Cardiac septum (tissue), 1 donor: ENCODE measurements at places on chromosomes 3 and 15. TPM values are rescaled to one million over a fixed set of nuclear protein-coding genes. Genes with fewer than 3 reads are reported as not detected.

- no peak for DNase-seq
Observed at GRCh38 chr3:129341331-129342141, 62.9 kb downstream of the HMCES start.

GRCh38 chr3:48798998-48799397, 48.7 kb downstream of the PRKAR2A start:
- no peak for DNase-seq

DNA sequence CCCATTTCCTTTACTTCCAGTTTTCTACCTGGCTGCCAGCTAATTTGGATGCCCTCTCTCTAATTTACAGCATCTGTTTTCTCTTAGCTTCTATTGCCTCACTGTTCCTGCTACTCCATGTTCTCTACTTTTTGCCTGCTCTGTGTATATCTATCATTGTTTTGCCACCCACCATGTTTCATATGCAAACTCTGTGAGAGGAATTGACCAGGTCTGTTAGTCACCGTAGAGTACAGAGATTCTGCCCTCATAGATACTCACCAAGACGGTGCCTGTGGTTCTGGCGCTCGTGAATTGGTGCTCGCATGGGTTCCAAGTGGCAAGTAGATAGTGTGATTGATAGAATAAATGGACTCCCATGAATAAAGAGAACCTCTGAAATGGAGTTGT, 288.8 kb downstream of the CNTN6 start:
- no peak for DNase-seq

DNA sequence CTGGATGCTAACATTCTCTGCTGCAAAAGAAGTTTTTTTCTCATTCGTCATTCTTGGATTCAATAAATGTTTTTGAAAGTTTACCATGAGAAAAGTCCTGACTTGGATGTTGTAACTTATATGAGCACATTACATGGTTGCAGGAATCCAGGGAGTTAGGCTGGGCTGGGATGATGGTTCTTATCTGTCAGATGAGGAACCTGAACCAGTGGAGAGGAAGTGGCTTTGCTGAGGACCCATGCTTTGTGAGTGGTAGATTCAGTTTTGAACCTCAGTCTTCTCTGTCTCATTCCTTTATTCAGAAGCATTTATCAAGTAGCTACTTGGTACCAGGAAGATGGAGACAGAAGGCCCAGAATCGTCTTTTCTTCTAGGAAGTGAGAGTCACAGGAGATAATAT, 3.7 kb upstream of the GASK1A start:
- DNase-seq, result no peak

- no peak for DNase-seq
Observed at GRCh38 chr15:71891026-71891425, 80.7 kb downstream of the NR2E3 start.

DNA sequence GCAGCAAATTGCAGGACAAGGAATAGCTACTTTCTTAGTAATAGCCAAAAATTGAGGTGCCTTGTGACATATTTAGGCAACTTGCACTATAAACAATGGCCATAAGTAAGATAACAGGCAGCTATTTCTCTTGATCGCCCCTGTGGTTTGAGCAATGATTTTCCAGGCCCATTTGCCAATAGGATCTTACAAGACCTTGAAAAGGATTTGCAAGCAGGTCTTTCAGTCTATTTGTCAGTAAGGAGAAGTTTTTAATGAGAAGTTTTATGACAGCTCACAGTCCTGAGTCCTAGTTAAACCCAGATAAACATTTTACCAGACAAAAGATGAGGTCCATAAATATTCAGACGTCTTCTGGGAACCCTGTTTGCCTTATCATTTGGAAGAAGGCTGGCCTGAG, 645.5 kb downstream of the RBMS3 start:
- DNase-seq, result no peak

DNA sequence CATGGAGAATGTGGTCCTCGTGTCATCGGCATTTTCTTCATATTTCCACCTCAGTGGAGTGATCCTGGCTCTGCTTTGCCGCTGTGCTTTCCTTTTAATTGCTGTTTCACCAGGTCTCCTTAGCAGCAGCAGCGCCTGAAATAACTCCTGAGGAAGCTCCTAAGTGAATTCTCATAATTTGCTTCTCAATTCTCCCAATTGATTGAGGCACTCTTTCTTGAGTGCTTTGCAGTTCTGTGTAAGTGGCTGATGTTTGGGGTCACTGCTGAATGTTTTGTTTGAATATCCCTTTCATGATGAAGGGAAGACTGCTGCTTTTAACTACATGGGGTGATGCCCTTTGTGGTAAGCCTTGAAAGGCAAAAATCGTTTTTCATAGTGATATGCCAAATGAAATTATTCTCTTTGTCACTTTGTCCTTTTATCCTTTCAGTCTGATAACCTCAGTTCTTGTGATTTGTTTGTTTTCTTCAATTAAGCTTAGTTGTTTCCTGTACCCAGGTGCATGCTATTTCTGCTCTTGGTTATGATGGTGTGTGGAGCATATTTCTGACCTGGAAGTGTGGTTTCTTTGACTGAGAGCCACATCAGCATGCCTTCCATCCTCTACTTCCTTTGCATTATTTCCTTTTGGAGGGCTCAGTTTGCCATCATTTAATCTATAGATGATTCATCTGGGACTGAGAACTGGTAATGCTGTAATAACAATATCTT, 36.7 kb downstream of the HMG20A start:
- DNase-seq, result no peak

- no peak for DNase-seq
Observed at GRCh38 chr3:78148986-78149717, 1109.3 kb downstream of the ROBO2 start.

- DNase-seq, result peak; percentile 77
Observed at GRCh38 chr15:40108061-40108854, 421 bp downstream of the BMF start.

- peak; percentile 63 for DNase-seq
Observed at GRCh38 chr15:66863390-66864085, 161.5 kb downstream of the SMAD6 start.

DNA sequence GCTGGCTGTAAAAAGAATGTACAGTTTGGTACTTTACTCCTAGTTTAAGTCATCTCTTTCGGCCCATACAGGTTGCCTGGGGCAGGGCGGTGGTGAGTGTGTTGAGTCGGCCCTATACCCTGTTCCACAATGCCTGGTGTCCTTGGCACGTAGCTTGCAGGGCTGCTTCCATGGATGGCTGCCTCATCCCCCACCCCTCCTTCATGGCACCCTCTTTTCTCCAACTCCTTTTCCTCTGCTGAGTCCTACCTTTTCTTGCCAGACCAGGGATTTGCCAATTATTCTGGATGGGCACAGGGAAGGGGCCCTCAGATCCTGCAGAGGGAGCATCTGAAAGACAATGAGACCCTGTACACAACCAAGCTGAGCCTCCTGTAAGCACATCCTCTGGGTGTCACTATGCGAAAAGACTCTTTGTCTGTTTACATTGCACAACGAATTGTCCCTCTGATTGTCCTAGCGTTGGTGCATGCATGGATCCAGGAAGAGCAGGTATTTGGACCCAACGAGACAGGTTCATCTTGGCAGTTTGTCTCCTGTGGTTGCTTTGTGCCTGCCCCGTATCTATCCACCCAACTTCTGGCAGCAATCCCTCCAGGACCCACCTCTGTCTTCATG, 73.6 kb upstream of the CGNL1 start:
- no peak for DNase-seq

GRCh38 chr3:34107669-34108068, 309.2 kb downstream of the PDCD6IP start:
- DNase-seq, result no peak

DNA sequence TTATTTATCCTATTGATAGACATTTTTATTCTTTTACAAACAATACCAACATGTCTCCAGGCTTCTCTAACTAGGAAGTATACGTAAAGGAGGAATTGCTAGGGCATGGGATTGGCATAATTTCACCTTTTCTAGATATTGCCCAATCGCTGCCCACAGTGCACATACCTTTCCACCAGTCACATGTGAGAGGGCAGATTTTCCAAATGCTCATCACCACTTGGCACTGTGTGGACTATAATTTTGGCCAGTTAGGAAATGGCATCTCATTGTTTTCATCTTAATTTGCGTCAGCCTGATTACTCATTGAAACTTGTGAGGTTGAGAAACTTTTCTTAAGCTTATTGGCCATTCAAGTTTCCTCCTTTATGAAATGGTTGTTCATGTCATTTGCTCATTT, 57.4 kb upstream of the POLR2M start:
- no peak for DNase-seq

DNA sequence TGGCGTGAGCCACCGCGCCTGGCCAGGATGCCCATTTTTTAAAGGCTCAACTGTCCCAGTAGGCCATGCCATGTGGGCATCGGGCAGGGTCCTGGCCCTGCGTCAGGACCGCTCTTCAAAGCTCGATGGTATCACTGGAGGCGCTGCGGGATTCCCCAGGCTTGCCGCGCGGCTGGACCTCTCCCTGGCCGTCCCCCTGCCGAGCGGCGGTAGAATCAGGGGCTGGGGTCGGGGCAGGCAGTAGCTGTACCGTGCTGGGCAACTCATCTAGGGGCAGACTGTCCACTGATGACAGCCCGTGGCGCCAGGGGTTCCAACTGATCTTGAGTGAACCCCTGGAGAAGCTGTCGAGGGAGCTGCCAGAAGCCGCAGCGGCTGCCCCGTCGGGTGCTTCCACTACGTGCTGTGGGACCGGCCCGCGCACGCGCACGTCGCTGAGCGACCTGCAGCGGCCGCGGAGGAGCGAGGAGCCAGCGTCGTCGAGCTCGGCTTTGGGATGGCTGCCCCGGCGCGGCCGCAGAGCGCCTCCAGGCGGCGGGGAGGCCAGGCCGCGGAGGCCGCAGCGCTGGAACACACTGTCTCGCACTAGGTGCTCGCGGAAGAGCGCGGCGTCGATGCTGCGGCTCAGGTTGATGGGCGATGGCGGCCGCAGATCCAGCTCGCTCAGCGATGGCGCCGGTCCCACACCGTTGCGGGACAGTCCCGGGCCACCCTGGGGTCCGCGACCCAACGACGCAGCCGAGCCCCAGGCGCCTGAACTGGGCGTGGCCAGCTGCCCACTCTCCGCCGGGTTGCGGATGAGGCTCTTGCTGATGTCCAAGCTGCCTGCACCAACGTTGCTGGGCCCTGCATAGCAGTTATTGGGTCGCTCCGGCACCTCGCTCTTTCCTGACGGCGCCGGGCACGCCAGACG, 5.8 kb downstream of the PRRT3 start:
- peak; percentile 91 for DNase-seq

Gene BLOC1S6
- total RNA-seq, result 29.1 TPM

Gene GCSAM
- not detected for total RNA-seq

Gene SCG3
- total RNA-seq, result not detected

Gene THAP10
- 3.5 TPM for total RNA-seq

Gene PIERCE2
- 3.2 TPM for total RNA-seq

Gene SH2D7
- total RNA-seq, result not detected

Gene SIDT1
- 0.89 TPM for total RNA-seq

Gene SYNM
- total RNA-seq, result 395 TPM
